Kidney capillary endothelial cell (primary cell): ENCODE measurements at places on chromosomes 4 and X.

GRCh38 chr4:36224972-36225903 is 19.1 kb downstream of the ARAP2 start:
- DNase-seq: no peak

GRCh38 chrX:39519030-39519488 is 578.7 kb downstream of the BCOR start:
- DNase-seq: no peak

- DNase-seq: peak; percentile 89
These were observed 236.9 kb downstream of the AR start for GRCh38 chrX:67780694-67781109.

- no peak for DNase-seq
These were observed 169.8 kb upstream of the JADE1 start for GRCh38 chr4:128639541-128640270.

DNA sequence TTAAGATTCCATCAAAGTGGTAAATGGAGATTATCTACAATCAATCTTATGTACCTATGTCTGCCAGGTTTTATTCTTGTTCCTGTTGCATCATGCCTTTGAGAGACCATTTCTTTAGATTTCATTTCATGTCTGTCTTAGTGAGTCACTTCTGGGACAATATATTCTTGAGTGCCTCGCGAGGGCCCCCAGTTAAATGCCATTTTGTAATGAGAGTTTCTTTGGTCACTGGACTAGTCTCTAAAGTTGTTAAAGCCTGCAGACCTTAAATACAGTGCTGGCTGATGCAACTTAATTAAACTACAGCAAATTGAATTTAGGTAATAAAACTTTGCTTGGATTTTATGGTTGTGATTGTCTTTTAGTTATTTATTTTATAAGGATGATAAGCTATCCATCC is 87.2 kb upstream of the PITX2 start:
- no peak for DNase-seq
